Caco-2 (cell line): ENCODE measurements at places on chromosomes 2 and 18.

DNA sequence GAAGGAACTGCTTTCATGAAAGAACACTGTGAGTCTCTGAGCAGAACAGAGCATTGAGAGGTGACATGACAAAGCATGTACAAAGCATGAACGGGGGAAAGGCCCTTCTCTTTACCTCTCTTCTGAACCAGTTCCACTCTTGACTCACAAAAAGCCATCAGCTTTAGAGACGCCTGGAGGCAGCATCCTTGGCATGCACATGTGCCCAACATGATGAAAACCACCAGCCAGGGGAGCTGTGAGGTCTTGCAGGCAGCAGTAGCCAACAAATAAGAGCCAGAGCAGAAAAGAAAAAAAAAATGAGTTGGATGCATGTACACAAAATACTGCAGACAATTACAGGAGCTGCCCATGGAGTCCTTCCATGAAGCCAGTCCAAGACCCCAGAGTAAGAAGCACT, 95.5 kb upstream of the AGAP1 start:
- no peak for DNase-seq

- no peak for DNase-seq
Measured at GRCh38 chr2:229164545-229165249, 106.4 kb downstream of the PID1 start.

DNA sequence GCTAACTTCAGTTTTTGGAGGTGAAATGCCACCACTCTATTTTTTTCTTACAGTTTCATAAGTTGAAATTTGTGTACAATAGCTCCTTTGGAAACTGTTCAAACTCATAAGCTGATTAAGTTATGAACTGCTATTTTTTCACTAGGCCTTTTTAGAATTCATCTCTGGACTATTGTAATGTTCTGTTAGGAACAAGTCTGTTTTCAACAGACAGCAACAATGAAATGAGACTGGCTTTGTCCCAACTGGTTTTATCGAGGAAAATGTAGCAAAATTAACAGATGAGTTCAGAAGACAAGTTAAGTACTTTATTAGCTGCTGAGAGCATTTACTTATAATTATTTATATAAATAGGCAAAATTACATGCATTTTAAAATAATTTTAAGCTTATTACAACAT, 310.6 kb downstream of the ZNF804A start:
- no peak for DNase-seq

DNA sequence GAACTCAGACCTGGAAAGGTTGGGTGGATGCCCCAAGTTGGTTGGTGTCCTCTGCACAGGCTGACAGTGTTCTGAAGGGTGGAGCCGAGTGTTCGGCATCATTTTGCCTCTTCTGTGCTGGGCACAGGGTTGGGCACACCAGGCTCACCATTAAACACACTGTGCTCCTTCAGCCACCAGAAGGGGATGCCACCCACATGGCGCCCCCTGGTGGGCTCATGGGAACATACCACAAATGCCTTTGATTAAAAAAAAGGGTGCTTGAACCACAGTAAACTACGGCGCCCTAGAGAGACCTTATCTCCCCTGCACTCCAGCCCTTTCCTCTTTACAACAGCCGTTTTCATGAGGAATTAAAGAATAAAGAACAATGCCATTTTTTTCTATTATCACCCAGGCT, 89.4 kb downstream of the CELF4 start:
- peak; percentile 15 for DNase-seq
